Neuronal stem cell (in vitro differentiated cells): ENCODE measurements at places on chromosomes 13 and 19.

DNA sequence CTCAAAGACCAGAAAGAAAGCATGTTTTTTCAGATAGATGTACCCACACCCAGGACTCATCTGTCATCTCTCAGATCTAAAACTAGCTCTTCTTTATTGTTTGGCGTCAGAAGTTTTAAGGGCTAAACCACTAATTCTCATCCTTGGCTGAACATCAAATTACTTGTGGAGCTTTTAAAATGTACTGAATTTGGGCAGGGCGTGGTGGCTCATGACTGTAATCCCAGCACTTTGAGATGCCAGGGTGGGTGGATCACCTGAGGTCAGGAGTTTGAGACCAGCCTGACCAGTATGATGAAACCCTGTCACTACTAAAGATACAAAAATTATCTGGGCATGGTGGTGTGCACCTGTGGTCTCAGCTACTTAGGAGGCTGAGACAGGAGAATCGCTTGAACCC lies 47.4 kb downstream of the RCBTB2 start:
- DNase-seq = no peak

GRCh38 chr19:38375748-38376147 lies 1.4 kb downstream of the PSMD8 start:
- no peak for DNase-seq

- DNase-seq = no peak
These were observed 12.7 kb upstream of the AKAP8L start for GRCh38 chr19:15431396-15432017.

DNA sequence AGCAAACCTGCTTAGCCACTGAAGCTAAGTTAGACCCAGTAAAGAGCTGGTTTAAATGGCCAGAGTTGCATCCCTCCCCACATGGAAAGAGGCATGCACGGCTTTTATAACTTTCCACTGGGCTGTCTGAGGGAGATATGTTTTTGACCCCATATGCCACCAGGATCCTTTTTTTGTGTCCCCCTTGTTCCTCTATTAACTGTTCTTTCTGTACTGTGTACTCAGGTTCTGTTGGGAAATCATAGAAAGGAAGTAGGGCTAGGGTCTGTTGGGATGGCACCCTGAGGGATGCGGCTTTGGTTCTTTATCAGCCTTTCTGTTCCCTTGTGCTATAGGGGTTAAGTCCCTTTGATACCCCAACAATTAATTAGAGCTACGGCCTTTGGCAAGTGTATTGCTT lies 12.2 kb upstream of the TM9SF2 start:
- DNase-seq = no peak

GRCh38 chr13:112034231-112034630 lies 32.7 kb upstream of the SOX1 start:
- no peak for DNase-seq

GRCh38 chr13:98458431-98458830 lies 118.5 kb downstream of the STK24 start:
- no peak for DNase-seq

- DNase-seq = no peak
These were observed 131.8 kb upstream of the PEG3 start for GRCh38 chr19:56972291-56972841.

DNA sequence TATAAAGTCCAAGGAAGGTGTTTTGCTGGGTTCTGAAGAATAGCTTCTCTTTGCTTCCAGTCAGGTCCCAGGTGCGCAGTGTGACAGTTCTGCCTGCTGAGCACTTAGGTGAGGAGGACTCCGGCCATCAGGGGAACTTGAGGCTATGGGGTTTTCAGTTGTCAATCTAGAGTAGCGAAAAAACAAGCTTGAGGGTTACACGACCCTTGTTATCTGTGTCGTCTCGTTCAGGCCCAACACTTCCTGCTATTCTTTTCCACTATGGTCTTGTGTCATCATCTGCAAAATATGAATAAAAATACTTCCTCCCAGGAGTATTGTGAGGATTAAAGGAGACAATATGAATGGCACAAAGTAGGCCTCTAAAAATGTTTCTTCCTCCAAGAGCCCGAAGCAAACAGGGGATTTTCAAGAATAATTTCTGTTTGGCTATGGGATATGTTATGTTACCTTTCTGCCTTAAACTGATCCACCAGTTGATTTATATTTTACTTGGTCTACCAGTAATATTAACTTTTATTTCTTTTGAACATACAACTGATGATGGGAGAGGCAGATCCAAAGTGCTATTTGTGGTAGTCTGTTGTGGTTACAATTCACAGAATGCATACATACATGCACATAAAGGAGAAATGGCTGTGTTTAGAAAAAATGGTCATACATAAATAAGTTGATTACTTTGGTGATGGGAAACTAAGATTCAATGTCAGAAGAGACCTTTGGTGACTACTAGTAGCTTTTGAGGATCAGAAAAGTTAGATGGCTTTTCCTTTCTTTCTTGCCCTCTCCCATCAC lies 40.5 kb upstream of the RCBTB2 start:
- no peak for DNase-seq

DNA sequence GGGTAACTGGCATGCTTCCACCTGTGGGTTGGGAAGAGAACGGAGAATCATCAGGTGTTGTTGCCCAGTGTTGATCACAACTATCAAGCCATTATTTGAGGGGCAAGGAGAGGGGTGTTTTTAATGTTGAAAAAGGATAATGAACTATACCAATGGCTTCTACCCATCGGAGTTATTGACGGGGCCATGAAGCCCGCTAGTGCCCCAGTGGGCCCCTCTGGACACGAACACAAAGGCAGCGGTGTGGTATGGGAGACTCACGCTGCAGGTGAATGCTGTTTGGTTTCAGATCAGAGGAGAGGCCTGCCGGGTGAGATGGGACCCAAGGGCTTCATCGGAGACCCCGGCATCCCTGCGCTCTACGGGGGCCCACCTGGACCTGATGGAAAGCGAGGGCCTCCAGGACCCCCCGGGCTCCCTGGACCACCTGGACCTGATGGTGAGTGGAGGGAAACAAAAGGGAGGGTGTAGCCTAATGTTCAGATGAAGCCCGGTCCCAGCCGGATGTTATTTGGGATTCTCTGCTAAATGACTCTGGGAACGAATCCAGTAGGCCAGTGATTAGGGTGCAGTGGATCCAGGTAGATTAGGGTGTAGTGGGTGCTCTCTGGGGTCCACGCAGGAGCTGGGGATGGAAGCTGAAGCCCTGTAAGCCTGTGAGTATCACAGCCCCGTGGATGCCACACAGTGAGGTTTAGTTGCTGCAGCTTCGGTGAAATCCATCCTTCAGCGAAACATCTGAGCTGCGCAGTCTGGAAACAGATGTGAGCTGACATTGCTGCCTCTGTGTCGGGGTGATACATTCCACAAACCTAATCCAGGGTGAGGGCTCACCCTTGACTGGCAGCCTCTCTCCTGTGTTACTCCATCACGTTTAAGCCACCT lies 111.3 kb downstream of the RAB20 start:
- no peak for DNase-seq

DNA sequence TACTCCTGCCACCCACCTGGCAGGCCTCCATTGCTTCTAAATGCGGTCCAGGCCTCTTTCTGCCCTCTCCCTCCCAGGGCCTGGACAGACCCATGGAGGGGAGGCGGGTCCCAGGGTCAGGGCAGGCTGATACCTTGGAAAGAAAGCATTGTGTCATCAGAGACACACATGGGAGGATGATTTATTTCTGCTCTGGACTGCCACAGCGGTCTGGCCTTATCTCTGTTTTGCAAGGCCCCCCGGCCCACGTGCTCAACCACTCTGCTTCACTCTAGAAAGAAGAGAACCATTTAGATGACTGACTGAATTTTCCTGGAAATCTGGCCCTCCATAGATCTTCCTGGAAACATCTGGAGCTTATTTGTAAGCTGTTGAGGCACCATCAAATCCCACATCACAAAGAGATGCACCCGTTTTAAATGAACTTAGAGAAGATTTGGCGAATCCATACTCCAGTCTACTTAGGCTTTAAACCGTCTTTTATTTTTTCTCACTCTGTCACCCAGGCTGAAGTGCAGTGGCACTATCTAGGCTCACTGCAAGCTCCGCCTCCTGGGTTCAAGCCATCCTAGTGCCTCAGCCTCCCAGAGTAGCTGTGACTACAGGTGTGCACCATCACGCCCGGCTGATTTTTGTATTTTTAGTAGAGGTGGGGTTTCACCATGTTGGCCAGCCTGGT lies 48.3 kb upstream of the URI1 start:
- no peak for DNase-seq

DNA sequence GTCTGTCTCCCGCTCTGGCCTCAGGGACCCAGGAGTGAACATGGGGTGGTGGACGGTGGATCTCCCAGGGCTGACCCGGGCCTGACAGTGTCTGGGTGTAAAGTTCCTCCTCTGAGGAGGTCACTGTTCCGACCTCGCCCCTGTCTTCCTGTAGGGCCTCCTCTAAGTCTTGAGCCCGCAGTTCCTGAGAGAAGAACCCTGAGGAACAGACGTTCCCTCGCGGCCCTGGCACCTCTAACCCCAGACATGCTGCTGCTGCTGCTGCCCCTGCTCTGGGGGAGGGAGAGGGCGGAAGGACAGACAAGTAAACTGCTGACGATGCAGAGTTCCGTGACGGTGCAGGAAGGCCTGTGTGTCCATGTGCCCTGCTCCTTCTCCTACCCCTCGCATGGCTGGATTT lies at the start of gene SIGLEC9:
Gene SIGLEC9, plus strand, starts transcription at position 178 of the 400 bp plus-strand sequence. Its CDS starts 69 bp downstream, at position 247.
- DNase-seq = no peak

- DNase-seq = no peak
These were observed 84.8 kb downstream of the SIPA1L3 start for GRCh38 chr19:37991841-37992248.

- no peak for DNase-seq
These were observed 809.5 kb upstream of the SLITRK6 start for GRCh38 chr13:86608701-86609100.

DNA sequence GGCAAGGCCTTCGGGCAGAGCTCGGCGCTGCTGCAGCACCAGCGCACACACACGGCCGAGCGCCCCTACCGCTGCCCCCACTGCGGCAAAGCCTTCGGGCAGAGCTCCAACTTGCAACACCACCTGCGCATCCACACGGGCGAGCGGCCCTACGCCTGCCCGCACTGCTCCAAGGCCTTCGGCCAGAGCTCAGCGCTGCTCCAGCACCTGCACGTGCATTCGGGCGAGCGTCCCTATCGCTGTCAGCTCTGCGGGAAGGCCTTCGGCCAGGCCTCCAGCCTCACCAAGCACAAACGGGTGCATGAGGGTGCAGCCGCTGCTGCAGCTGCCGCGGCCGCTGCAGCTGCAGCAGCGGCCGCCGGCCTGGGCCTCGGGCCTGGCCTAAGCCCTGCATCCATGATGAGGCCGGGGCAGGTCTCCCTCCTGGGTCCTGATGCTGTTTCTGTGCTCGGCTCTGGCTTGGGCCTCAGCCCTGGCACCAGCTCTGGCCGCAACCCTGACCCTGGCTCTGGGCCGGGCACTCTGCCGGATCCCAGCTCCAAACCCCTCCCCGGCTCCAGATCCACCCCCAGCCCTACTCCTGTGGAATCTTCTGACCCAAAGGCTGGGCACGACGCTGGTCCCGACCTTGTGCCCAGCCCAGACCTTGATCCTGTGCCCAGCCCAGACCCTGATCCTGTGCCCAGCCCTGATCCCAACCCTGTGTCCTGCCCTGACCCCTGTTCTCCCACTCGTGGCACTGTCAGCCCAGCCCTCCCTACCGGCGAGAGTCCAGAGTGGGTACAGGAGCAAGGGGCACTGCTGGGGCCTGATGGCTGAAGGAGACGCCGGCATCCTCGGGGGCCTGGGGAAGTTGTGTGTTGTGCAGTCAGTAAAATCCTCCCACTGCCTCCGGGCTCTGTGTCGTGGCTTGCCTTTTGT lies 2.0 kb upstream of the MCOLN1 start:
- DNase-seq = no peak
